ENCODE measurements at places on chromosomes 2 and 18.

- no peak for DNase-seq
Observed at GRCh38 chr2:231665245-231666170, 42.8 kb upstream of the PTMA start.

GRCh38 chr18:7871560-7872456 lies 304.7 kb downstream of the PTPRM start:
- no peak for DNase-seq

DNA sequence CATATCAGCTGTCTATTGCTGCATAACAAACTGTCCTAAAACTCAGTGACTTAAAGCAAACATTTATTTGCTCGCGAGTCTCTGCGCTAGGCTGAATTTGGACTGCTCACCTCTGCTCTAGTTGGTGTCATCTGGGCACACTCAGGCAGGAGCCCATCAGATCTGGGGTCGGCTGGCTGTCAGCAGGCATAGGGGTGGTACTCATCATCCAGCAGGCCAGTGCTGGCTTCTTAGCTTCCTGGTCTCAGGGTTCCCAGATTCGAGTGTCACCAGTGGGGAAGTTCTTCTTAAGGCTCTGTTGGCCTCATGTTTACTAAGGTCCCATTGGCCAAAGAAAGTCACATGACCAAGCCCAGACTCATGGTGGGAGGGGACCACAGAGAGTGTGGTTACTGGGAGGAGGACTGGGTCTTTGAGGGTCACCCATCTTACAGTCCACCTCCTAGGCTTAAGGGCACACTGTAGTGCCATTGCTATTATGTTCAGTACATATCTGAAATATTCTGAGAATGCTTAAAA lies 71.6 kb upstream of the ATG16L1 start:
- DNase-seq, result no peak

DNA sequence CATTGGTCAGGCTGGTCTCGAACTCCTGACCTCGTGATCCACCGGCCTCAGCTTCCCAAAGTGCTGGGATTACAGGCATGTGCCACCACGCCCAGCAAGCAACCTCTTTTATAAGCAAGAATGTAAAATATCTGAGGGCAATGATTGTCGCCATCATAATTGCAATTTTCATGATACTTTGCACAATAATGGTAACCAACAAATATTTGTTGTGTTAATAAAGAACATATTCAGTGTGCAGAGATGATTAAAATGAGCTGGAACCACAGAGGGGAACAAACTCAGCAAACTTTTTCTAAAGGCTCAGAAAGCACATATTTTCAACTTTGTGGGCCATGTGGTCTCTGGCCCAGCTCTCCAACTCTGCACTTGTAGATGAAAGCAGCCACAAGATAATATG lies 115.2 kb upstream of the SIX2 start:
- no peak for DNase-seq

DNA sequence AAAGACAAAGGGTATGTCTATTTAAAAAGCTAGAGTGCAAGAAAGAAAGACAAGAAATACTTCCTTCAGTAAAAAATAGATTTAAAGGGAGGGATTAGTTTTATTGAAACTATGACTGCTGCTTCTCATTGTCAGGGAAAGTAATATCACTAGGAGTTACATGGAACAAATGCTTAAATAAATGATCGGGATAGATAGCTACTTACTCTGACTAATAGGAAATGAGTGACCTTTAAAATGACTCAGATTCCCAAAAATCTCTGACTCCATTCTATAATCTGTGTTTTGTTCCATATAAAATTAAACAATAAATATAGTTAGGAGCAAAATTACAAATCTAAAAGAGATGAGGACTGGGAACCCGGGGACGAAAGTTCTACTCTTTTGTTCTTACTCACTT lies 669.3 kb downstream of the NR4A2 start:
- DNase-seq, result no peak

- DNase-seq, result no peak
Observed at GRCh38 chr18:14940735-14941134, 192.8 kb downstream of the ANKRD30B start.

DNA sequence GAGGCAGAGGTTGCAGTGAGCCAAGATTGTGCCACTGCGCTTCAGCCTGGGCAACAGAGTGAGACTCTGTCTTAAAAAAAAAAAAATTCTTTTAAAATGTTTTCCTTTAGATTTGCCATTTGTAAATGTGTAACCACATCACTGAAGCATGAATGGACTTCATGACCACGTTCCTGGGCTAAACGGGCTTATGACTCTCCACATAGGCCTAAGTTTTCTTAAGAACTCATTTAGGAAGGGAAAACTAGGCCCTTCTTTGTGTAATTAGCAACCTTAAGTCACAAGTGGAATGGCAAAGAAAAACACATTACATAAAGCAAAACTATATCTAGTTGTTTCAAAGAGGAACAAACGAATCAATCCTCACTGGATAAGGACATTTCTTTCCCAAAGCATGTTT lies 99.5 kb downstream of the MEIS1 start:
- DNase-seq, result no peak

- no peak for DNase-seq
Observed at GRCh38 chr18:13521418-13521817, 204.9 kb downstream of the FAM210A start.

GRCh38 chr18:12282442-12283039 lies 25.5 kb upstream of the TUBB6 start:
- DNase-seq, result no peak

DNA sequence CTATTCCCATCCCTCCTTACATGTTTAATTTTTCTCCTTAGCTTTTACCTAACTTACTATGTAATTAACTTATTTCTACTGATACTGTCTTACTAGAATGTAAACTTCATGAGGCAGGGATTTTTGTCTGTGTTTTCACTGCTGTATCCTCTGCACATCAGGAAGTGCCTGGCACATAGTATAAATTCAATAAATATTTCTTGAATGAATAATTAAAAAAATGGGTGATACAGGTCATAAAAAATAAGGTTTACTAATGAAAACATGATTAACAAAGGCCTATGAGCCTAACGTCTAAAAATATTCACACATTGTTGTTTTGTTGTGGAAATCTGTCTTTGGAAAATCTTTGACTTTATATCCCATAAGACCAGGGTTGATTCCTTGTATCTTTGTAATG lies 4.5 kb downstream of the RBKS start:
- DNase-seq, result no peak

DNA sequence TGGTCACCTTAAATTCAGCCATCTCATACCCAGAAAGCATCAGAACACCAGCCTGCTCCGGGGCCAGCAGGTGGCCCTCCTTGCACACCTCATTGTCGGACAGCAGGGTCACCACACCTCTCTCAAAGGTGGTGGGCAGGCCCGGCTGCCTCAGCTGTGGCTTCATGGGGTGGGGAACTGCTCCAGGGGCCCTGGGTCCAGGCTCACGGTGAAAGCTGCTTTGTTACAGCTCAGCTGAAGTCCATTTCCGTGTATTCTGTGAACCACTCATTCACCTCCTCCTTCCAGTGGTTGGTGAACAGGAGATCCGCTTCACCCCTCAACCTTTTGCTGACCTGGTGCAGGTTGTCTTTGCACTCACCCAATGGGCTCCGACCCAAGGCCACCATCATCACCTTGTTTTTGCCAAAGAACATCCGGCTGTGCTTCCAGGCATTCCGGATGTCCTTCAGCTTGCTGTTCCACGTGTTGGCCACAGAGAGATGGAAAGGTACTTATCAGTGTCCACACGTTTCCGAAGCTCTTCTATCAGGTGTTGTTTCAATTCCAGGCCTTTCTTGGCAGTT lies 78.6 kb upstream of the LDLRAD4 start:
- no peak for DNase-seq

DNA sequence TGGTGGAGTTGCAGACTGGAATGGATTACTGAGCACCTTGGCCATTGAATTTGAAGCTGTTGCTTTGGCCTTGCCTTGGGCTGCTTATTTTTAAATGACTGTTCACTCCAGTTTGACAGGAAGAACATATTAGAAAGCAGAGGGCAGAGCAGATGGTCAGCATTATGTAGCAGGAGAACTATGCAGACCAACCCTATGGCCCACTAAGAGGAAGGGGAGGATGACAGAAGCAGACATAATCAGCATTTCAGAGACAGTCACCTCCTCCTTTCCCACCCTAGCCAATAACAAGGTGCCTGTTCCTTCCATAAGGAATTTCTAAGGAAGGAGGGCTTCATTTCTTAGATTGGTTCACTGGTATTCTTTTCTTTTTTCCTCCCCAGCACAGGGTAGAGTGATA lies 2.4 kb downstream of the CHRNA1 start:
- no peak for DNase-seq

- no peak for DNase-seq
Observed at GRCh38 chr2:43318791-43319190, 92.4 kb upstream of the ZFP36L2 start.

GRCh38 chr18:23995180-23995579 lies 19.4 kb upstream of the TTC39C start:
- no peak for DNase-seq

DNA sequence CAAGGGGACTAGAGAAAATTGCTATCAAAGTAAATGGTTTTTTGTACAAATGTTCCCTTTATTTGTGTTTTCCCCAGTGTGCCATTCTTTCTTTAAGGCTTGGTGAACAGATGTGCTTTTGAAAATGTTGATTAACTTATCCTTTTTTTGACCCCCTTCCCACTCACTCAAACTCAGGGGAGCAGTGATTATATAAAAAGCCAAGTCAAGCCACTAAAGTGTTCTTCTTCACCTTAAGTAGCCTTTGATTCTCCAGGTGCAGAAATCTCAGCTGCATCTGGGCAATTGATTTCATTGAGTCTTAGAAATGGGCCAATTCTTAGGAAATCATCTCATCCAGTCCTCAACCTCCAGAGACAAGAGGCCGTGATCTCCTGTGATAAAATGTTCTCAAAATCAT lies 107.6 kb downstream of the NRP2 start:
- no peak for DNase-seq

GRCh38 chr2:11597538-11598225 lies 63.8 kb downstream of the GREB1 start:
- no peak for DNase-seq

- no peak for DNase-seq
Observed at GRCh38 chr2:110659248-110659647, 18.6 kb downstream of the BUB1 start.

DNA sequence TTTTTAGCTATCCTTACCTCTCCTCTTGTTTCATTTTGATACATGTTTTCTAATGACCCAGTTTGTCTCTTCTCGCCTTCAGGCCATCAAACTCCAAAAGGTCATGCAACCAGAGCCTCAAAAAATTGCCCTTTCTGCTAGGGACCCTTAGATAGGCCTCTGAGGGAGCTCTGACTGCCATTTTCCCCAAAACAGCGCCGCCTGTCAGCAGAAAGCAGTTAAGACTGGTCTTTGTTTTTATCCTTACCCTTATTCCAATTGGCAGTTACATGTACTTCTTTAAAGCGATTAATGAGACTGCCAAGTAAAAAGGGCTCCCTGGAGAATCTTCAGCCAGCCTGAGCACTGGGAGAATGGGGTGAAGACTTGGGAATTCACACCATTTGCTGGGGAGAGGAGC lies 55.1 kb upstream of the RIT2 start:
- no peak for DNase-seq
